ENCODE measurements at places on chromosomes 5 and 9. TPM values are rescaled to one million over a fixed set of nuclear protein-coding genes. Genes with fewer than 3 reads are reported as not detected.

The IFNB1 gene
- not detected for polyA plus RNA-seq

DNA sequence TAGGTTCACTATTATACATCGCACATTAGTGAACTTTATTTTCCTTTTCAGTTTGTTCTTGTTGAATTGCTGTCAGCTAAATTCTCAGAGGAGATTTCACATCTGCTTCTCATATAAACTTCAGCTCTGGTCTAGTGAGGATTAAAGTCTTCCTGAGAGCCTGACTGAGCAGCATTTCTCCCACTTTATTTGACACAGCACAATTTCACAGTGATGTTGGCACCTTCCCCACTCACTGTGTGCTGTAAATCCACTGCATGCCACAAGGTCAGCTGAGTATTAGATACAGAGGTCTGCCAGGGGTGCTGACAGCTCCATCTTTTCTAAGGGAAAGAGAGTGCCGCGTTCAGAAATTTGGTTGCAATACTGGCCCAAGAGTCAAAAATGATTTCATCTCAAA is 567.4 kb downstream of the PRR16 start:
- no peak for DNase-seq

The INSL4 gene
- polyA plus RNA-seq, result 0.03 TPM

GRCh38 chr9:127909839-127910273 is 7.0 kb downstream of the ST6GALNAC4 start:
- no peak for DNase-seq

GRCh38 chr9:114954956-114955582 is 24.7 kb upstream of the TNFSF8 start:
- DNase-seq, result no peak

- DNase-seq, result no peak
These were observed 54.4 kb downstream of the ZNF474 start for GRCh38 chr5:122183788-122184170.

DNA sequence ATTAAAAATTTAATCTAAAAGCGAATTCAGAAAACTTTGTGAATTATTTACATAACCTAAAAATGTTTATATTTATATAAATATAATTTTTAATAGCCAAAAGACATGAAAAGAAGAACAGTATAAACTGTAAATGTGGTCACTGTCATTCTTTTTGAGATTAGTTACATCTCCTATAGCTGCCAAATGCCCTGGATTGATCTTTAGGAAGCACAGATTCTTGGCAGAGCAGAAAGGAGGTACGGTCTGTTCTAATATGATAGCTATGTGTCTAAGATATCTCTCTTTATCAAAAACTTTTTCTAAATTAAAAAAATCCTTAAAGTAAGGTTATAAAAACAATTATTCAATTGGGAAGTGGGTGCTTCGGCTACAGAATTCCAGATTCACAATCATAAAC is 151.0 kb downstream of the LPAR1 start:
- DNase-seq, result no peak

The C5 gene
- polyA plus RNA-seq, result 1.5 TPM

DNA sequence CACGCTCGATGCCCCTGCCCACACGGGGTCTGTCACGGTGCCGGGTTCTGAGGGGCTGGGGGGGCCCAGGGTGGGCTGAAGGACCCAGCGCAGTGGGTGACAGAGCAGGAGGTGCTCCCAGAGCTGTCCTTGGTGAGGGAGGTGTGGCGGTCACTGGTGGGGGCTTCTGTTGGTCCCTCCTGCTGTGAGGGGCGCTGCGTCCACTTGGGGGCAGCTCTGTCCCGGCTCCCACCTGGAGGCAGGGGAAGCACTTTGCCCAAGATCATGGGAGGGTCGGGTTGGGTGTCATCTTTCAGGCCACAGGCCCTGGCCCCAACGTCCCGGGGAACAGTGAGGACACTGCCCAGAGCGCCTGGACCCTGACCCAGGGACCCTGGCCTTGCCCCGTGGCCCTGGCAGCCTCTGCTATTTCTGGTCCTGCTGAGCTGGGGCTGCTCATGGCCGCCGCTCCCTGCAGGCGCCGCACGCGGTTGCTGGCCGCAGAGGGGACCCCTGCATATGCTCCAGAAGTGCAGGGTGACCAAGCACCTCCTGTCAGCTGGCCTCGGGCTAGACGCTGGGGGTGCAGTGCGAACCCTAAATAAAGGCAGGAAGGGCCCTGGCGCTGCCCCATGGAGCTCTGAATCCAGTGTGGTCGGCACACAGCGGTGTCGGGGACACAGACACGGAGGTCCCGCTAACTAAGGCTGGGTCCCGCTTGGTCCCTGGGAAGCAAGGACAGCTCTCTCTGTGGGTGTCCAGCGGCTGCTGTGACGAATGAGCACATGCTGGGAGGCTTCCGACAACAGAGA is 11.6 kb upstream of the RNU6ATAC start:
- no peak for DNase-seq

The PTRH1 gene
- 14.8 TPM for polyA plus RNA-seq

- peak; percentile 88 for DNase-seq
These were observed 3.3 kb downstream of the ZNF608 start for GRCh38 chr5:124742983-124743601.

The STPG3 gene
- not detected for polyA plus RNA-seq

All from IMR-90 (cell line).